ENCODE measurements at places on chromosomes 7 and 10.

GRCh38 chr10:69057951-69058297, 30.0 kb upstream of the SRGN start:
- no peak for DNase-seq

- no peak for DNase-seq
These were observed 21.7 kb upstream of the OR2A5 start for GRCh38 chr7:144027070-144027469.

DNA sequence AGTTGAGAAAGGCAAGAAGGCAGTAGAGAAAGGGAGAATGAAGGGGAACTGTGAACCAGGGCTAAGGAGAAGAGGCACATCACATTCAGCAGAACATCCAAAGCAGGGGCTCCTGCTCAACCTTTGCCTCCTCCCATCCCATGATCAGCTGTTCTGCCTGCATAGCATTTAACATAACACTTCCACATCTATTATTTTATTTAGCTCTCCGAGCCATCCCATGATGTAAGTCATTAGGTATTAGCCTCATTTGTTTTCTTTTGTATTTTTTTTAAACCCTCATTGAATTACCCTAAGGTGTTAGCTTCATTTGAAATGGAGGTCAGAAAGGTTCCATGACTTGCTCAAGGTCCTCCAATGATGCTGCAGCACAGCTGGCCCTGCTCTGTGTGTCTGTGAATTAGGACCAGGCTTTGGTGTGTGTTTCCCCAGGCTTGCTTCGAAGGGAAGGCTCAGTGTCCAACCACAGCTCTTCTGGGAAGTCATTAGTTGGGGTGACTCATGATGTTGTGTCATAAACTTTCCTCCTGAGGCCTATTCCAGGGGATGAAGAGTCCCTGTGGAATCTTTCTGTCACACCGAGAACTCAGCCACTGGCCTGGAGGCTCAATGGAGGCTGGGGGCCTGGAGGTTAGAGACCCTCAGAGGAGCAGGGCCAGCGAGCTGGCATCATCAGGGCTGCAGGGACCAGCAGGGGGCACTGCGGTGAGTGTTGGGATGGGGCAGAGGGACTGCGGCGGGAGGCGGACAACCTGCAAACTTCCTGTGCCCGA, 16.5 kb downstream of the NPFFR1 start:
- DNase-seq: no peak

GRCh38 chr7:77866370-77866769, 67.8 kb downstream of the PHTF2 start:
- no peak for DNase-seq

DNA sequence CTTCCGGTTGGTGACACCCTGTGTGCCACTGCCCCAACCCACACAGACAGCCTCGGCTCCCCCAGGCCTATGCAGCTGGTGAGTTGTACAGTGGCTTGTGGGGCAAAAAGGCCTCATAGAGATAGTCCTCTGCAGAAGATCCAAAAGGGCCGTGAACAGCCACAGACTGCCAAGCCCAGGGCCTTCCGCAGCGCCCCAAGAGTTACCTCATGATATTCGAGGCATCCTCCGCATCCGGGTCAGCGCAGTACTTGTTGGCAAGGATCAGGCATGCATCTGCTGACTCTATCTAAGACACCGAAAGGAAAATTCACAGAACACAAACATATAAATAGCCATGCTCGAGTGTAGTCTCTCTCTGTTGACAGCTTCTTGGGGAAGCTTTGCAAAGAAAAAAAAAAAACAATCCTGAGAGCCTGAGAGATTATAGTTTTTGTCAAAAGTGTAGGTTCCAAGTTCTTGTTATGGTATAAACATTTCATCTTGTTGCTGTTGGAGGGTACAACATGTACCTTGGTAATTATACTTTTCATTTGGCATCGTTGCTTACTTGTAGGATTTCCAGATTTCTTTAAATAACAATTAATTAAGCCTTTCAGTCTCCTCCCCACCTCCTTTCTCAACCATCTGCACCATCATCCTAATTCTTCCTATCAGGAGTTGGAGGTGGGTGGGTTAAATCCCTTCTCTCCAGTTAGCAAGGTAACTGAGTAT, 553.0 kb downstream of the KCNMA1 start:
- DNase-seq: no peak

DNA sequence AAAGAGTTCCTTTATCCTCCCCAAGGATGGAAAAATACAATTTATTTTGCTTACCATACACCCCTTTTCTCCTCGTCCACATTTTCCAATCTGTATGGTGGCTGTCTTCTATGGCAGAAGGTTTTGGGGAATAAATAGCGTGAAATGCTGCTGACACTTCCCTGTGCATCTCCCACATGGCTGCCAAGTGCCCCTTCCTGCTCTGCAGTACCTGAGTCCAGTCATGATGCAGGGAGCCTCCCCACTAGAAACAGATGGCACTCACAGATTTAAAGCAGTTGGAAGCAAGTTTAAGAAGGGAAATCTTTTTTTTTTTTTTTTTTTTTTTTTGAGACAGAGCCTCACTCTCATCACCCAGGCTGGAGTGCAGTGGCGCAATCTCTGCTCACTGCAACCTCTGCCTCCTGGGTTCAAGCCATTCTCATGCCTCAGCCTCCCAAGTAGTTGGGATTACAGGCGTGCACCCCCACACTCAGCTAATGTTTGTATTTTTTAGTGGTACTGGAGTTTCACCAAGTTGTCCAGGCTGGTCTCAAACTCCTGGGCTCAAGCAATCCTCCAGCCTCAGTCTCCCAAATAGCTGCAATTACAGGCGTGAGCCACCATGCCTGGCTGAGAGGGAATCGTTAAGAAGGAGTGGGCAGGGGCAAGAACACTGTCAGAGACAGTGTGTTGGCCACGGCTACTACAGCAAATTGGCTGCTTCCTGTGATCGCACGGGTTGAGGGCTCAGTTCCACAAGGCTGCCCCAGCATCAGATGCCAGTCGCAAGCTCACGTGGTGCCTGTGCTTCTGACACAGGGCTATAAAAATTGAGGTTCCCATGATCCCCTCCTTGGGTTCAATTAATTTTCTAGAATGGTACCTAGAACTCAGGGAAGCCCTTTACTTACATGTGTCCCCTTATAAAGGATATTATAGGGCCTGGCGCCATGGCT, 5.3 kb upstream of the PILRA start:
- DNase-seq: no peak

DNA sequence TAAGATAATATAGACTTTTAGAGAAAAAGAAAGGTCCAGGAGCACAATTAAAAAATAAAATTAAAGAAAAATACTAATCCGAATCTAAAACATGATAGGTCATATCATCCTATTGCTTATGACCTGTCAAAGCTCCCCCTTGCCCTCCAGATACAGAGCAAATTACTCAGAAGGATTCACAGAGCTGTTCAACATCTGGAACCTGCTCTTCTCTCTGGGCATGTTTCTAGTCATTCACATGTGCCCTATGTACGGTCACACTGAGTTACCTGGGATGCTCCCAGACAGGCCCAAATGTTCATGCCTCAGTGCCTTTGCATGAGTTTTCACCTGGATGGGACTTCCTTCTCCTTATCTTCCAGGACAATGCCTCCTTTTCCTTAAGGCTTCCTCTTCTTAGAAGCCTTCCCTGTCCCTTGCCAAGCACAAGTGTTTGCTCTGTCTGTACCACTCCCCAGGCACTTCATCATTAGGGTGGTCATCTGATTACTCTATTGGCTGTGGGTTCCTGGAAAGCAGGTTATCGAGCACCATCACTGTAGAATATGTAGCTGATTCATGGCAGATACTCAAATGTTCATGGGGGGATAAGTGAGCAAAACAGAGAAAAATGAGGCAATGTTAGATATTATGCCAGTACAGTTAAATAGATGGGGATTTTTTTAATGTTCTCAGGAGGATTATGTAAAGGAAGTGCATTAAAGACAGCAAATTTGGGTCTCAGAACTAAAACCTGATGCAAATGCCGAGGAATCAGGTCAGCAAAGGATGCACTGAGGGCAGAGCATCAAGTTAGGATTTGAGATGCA, 12.0 kb upstream of the AOAH start:
- DNase-seq: no peak

- no peak for DNase-seq
These were observed 113.3 kb downstream of the DOCK4 start for GRCh38 chr7:112092709-112093395.

GRCh38 chr10:59055045-59055444, 121.4 kb upstream of the PHYHIPL start:
- no peak for DNase-seq
